ENCODE measurements at places on chromosomes 2 and 18.

GRCh38 chr2:65353927-65354326 is 78.5 kb downstream of the SPRED2 start:
- no peak for DNase-seq

GRCh38 chr18:22297008-22297407 is 120.7 kb downstream of the CTAGE1 start:
- DNase-seq: no peak

DNA sequence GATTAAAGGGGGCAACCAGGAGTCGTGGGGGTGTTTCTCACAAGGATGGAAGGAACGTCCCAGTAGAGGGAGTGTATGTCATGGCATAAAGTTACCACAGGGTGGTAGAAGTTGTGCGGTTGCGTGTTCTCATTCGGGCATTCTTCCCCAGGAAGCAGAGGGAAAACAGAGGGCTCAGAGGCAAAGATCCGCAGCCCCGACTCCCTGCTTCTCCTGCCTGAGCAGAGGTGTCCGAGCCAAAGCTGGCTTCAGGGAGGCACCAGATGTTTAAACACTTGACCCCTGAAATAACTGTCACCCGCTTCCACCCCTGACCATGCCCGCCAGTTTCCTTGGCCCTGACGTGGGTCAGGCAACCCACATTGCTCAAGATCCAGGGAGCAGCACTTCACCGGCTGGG is 83.7 kb downstream of the EN1 start:
- peak; percentile 9 for DNase-seq

DNA sequence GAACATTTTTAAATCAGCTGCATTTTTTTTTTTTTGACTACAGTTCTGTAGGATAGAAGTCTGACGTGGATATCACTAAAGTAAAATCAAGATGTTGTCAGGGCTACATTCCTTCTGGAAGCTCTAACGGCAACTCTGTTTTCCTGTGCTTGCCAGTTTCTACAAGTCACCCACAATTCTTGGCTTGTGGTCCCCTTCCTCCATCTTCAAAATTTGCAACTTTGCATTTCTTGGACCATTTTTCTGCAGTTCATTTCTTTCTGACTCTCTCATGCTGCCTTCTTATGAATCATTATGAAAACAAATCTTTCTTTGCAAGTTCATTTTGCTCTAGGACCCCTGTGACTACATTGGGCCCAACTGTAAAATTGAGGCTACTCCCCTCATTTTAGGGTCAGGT is 367.9 kb downstream of the DSC3 start:
- DNase-seq: no peak

DNA sequence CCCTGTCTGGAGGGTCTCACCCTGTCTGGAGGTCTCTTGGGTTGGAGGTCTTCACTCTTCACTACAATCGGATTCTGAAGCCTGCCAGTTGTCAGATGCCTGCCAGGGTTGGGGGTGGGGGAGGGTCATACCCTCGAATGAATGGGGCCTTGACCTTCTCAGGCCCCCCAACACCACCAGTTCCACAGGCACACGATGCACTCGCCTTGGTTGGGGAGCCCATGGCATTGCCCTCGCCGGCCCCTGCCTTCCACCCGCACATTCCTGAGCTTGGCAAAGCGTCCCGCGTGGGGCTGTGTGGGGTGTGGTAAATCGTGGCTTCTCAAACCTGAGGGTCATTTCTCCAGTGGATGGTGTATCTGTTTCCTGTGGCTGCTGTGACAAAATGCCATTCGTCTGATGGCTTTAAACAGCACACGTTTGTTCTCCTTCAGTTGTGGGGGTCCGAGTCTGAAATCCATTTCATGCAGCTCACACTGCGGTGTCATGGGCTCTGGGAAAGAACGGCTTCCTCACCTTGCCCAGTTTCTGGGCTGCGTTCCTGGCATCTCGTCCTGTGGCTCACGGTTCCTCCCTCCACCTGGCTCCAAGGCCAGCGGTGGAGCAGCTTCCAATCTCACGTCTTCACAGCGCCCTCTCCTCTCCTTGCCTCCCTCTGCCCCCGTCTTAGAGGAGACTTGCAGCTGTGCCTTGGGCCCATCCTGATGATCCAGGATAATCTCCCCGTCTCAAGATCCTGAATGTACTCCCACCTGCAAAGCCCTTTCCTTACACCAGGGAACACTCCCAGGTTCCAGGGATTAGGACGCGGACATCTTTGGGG is 38.0 kb upstream of the HPCAL1 start:
- no peak for DNase-seq

GRCh38 chr18:11721720-11722119 is 32.7 kb downstream of the GNAL start:
- no peak for DNase-seq

GRCh38 chr2:151182899-151183809 is 78.5 kb downstream of the RBM43 start:
- no peak for DNase-seq

- DNase-seq: no peak
Measured at GRCh38 chr2:68230241-68231060, 21.9 kb downstream of the PPP3R1 start.
